Stimulated activated CD8-positive, alpha-beta memory T cell treated with anti-CD3 and anti-CD28 coated beads, Interleukin-4, amount 100 ng/mL, for 1 hour (primary cell): ENCODE measurements at places on chromosomes 5 and 9.

- DNase-seq = no peak
Observed at GRCh38 chr5:26326153-26326759, 712.1 kb downstream of the CDH9 start.

- no peak for DNase-seq
Observed at GRCh38 chr9:130368631-130369103, 76.1 kb upstream of the ASS1 start.

GRCh38 chr5:114822863-114823262, 346.8 kb downstream of the TRIM36 start:
- DNase-seq = no peak

DNA sequence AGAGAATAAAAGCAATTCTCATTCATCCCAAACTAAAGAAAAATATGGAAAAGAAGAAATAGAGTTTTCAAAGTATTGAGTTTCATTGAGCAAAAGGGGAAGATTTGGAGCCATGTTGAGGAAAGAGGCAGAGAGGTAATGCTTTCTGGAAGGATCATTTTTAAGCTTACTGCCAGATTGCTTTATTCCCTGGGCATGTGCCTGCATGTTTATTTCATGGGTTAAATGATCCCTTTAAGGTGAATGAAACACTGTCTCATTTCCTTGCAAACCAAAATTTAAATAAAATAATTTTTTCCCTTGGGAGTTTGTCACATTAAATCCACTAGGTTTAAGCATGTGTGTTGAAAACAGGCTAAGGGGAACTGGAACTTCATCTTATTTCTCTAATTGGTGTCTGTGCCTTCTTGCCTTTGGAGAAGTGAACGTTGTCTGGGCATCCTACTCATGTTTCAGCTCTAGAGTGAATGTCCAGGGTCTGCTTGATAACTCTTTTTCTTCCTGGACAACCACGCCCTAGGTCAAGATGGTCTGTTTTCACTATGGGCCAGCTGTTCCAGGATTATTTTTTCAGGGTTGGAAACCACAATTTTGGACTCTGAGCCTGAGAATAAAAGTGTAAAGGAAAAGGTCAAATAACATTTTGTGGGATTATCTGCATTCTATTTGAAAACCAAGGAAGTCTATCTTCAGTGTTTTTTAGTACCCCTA, 114.1 kb upstream of the ELL2 start:
- DNase-seq = no peak

- no peak for DNase-seq
Observed at GRCh38 chr9:38308136-38308535, 84.4 kb upstream of the ALDH1B1 start.

DNA sequence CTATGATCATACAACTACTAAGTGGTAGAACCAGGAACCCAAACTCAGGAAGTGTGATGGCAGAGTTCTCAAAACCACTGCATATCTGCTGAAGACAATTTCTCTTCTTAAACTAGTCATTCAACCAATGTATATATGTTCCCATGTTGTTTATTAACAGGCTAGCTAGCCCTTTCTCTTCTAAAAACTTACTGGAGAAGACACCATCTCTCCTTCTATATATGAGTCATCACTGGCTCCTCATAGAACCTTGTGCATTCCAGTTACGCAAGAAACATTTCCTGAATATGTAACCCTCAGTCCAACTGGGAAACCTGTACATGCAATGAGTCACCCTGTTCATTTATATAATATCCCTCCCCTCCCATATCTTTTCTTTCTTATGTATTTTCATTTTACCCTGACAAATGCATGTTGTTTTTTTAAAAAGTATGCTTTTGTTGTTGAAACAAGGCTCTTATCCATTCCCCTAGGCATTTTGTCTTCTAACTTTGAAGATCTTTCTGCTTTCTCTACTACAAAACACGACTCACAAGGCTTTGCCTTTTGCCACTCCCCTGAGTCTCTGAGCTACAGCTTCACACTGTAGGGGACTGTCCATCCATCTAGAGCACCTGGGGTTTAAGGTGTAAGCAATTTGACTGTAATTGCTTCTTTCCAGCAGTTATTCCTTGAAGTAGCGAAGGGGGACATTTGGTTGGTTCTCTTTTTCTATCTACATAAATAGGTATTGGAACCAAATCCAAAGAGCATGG, 119.5 kb downstream of the ANXA1 start:
- no peak for DNase-seq

DNA sequence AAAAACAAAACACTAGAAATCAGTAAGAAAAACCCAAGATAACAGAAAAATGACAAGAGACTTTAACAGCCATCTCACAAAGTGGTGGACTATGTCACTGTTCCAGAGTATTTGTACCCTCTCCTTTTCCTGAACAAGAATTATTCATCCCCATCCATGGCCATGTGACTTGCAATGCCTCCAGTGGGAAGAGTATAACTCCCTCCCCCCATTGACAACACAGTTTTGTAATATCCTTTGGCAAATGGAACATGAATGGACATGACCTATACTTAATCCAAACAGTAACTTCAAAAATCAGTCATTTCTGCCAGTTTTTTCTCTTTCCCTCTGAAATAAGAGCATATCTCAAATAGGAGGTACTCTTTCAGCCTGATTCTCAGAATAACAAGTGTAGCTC, 33.9 kb downstream of the PTBP3 start:
- DNase-seq = no peak

- no peak for DNase-seq
Observed at GRCh38 chr5:19001539-19001938, 986.5 kb downstream of the CDH18 start.

- DNase-seq = no peak
Observed at GRCh38 chr9:37251452-37251851, 131.1 kb downstream of the ZCCHC7 start.

GRCh38 chr5:78586251-78586650, 62.3 kb downstream of the LHFPL2 start:
- no peak for DNase-seq

DNA sequence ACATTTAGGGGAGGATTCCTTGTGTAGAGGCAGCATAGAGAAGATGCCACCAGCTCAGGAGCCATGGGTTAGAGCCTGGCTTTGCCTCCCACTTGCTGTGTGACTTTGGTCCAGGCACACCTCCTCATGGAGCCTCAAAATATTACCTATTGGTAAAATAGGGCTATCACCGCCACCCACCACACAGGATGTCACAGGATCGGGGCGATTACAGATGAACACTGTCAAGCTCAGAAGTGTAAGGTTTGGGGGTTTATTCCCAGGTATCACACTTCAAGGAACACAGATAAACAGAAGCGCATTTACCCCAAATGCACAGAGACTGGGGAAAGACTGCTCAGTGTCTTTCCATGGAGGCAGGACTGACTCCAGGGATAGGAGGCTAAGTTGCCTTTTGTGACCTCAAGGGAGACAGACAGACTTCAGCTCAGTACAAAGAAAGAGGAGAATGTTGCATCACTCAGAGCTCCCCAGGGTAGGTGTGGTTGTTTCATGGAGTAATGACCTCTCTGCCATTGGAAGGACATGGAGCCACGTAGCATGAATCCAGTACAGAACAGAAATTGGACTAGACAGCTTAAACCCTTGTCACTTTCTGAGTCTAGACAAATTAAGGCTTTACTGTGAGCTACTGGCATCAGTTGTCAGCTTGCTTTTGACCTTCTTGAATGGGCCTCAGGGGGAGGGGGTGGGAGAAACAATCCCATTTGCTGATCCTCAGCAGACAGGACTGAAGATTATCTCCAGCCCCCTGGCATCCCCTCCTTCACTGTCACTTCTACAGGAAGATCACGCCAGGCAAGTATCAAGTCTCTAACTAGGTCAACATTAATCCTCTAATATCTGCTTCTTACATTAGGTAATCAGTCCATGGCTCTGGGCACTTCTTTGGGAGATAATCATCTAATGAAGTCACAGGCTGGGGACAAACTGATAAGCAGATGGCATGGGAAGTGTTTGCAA, 6.5 kb downstream of the TRAF1 start:
- DNase-seq = no peak

GRCh38 chr9:33175649-33176325, 8.7 kb upstream of the B4GALT1 start:
- no peak for DNase-seq

DNA sequence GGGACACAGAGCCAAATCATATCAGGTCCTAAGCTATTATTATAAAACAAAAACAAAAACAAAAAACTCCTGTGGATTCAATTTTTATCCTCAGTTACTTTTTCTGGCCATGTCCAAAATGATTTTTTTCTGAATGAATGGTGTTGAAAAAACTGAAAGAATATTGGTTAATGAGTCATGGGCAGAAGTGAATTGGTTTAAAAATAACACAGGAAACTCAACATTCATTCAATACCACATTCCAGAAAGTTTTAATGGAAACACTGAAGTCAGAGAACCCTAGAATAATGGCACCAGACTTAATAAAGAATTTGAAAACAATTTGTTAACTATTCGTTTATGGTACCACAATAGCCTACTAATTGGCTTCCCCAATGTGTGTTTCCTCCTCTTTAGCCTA, 102.4 kb upstream of the CDH9 start:
- no peak for DNase-seq

DNA sequence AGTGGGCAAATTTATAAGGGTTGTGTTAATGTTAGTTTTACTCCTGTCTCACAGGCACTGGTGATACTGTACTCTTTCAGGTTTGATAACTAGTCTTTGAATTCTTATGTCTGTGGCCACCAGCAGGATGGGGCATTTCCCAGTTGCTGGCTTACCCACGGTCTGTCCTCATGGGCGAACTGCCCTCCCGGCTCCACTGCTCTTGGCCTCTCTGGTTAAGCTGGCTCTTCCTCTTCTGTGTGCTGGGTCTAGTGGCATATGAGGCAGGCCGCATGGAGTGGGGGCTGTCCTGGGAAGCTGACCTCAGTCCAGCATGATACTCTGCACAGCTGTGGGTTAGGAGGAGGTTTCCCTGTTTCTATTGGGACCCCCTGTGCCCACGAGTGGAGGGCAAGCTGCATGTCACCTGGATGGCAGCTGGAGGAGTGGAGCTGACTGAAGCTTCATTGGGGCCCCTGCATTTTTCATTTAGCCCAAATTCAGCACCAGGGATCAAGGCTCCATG, 19.5 kb downstream of the PHF2 start:
- no peak for DNase-seq

- DNase-seq = no peak
Observed at GRCh38 chr5:133356396-133356983, 255.9 kb downstream of the FSTL4 start.

- no peak for DNase-seq
Observed at GRCh38 chr5:3195994-3196393, 399.6 kb upstream of the IRX1 start.

GRCh38 chr5:127804886-127805426, 101.8 kb downstream of the CCDC192 start:
- DNase-seq = no peak

DNA sequence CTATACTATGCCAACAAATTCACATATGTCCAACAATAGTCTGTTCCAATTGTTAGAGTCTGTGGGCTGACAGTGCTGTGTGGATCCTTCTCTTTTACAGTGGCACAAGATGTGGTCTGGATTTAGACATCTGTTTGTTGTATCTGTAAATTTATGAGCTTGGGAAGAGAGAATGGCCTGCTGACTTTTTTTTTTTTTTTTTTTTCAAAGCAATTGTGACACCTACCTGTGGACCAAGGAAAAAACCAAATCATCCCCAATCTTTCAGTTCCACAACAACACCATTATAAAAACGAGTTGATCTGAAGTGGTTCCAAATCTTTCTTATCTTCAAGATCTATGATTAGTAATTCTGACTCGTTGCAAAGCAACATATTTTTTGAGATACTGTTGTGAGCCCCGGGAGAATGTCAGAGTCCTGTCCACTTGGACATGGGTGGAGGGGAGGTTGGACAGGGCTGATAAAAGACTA, 4.9 kb downstream of the IRX2 start:
- DNase-seq = no peak

DNA sequence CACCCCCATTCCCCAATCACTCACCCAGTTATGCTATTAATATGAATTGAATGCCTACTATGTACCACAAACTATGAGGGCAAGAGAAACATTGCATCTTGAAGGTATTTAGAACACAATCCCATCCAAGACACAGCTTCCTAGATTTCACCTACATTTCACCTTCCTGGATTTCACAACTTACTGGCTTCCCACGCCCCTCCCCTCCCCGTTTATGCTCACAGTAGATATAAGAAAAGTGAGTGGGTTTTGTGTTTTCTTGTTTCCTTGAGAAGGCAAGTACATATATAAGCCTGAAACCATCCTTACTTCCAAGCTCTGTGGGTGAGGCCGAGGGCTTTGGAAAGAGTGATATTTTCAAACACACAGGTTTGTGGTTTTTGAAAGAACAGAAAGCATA, 465.0 kb downstream of the BNC2 start:
- DNase-seq = no peak

- no peak for DNase-seq
Observed at GRCh38 chr5:14600846-14601245, 19.3 kb downstream of the OTULINL start.

GRCh38 chr9:94827584-94828304, 101.2 kb downstream of the AOPEP start:
- no peak for DNase-seq

GRCh38 chr9:91162784-91163443, 198.8 kb downstream of the AUH start:
- no peak for DNase-seq

- no peak for DNase-seq
Observed at GRCh38 chr9:81890104-81890503, 38.1 kb upstream of the SPATA31D4 start.

DNA sequence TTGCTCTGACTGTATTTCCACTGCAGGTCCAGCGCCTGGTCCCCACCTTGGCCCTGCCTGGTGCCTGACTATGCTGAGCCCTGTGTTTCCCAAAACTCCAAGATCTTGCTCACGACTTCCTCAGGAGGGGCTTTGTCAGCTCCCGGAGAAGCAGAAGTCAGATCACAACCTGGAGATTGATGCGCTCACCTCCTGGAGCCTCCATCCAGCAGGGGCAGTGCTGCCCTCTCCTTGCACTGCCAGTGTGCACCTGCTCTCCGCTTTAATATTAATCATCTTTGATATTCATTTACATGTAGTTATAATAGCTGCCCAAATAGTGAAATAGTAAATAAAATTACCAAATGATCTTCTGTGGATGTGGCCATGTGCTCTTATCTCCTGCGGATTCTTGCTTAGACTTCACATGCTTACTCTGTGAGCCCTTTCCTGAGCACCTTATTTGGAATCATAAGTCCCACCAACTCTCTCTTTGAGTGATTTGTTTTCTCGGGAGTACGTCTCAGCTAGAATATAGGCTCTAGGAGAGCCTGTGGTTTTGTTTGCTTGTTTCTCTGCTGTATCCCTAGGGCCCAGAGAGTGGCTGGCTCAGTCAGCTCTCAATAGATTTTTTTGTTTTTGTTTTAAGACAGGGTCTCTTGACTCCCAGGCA, 17.4 kb downstream of the MAML1 start:
- DNase-seq = no peak

- DNase-seq = no peak
Observed at GRCh38 chr5:151469386-151469785, 22.0 kb downstream of the SLC36A1 start.

- DNase-seq = no peak
Observed at GRCh38 chr5:108148715-108149139, 233.2 kb downstream of the FBXL17 start.

DNA sequence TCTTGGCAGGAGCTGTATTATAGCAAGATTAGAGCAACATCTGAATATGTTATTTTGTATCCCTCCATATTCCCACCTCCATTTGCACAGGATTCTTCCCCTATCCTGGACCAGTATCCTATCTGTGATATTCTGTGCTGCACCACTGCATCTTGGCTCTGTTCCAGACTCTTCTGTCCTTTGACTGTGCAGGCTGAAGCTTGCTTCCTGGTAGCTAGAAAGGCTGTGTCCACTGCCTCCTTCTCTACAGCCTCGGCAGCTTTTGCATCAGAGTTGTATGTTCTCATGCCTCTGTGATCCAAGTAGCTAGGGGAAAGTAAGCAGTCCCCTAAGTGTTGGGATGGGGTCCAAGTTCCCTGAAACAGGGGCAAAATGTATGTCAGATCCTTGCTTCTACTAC, 104.1 kb downstream of the GAS1 start:
- DNase-seq = no peak
